Left cardiac atrium (tissue), 4 donors: ENCODE measurements at places on chromosomes 5 and 9. TPM values are rescaled to one million over a fixed set of nuclear protein-coding genes. Genes with fewer than 3 reads are reported as not detected.

SPZ1 gene
- not detected for total RNA-seq

ZDHHC11B gene
- 15.4 TPM for total RNA-seq

CER1 gene
- not detected for total RNA-seq

NR5A1 gene
- not detected for total RNA-seq

SLC23A1 gene
- not detected for total RNA-seq

PAEP gene
- not detected for total RNA-seq

ADGRV1 gene
- total RNA-seq = 0.32 TPM
